ENCODE measurements at places on chromosomes 2 and 18.

DNA sequence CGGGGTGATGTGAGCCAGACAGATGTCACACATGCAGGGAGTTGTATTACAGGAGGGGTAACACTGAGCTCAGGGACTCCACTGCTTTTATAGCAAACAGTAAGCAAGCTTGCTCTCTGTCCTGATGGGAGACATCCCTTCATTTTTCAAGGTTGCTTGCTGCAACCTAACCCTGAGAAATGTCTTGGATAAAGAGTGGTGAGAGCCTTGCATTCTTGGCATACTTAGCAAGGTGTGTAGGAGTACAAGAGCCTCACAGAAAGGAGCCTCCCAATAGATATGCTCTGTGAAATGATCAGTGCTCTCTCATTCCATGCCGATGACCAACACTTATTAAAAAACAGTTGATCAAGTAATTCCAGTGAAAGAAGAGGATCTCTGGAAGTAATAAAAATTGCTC lies 8.1 kb downstream of the PFN4 start:
- DNase-seq, result no peak

- DNase-seq, result no peak
Measured at GRCh38 chr18:50842846-50843245, 23.0 kb upstream of the MRO start.

DNA sequence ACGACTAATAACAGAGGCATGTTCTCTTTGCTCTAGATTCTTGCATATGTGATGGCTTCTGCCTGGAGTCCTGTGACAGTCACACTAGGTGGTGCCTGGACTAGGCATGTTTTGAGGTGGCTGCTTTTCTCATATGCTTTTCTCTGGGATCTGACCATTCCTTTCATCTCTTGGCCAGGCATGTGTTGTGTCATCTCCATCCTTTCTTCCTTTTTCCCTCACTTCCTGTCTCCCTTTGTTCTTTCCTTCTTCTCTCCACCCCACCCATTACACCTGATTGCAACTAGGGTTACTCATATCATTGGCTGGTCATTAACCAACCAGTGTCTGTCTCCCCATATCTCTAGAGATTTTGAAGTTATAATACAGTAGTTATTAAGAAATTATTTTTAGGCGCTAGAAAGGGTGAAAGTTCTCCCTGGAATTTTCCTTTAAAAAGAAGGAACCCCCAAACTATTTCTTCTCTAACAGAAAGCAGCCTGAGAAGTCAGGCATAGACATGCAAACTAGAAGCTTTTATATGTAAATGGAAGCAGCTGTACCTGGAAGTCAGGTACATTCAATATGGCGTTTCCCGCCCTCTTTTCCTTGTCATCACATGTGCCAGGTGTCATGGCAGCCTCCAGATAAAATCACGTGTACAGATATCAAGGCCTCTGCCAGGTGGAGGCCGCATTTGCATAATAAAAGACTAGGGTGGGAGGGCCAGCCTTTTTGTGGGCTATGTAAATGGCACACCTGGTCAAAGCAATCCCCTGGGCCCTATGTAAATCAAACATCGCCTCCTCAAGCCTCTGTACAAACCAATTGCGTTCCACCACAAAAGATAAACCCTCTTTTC lies 220.4 kb upstream of the MEX3C start:
- no peak for DNase-seq

GRCh38 chr2:28688818-28689217 lies 62.8 kb upstream of the PPP1CB start:
- no peak for DNase-seq

GRCh38 chr2:28454016-28454930 lies 41.6 kb upstream of the PLB1 start:
- DNase-seq, result no peak

DNA sequence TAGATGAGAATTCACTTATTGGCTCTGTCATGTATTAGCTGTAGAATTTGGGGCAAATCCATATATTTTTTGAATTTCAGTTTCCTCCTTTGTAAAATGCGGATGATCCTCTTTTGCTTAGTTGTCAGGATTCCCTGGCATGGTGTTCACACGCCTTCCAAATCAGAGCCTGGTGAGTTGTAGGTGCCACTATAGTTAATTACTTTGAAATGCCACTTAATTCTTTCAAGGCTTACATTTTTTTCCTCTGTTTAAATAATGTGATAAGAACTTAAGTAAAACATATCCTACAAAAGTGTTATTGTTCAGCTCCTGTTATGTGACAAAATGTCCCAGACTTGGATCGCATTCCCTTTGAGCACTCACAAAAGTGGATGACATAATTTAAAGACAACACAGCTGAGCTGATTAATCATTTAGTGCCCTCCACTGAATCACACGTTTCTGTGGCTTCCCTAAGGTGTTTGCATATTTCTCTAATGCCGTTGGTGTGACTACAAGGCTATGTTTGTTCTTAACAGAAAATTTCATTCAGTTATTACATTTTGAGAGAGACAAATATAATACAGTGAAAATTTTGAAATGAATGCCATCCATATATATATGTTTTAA lies 471.2 kb upstream of the CHST9 start:
- DNase-seq, result no peak

GRCh38 chr2:106975641-106976040 lies 89.7 kb upstream of the ST6GAL2 start:
- DNase-seq, result no peak

- DNase-seq, result no peak
Measured at GRCh38 chr2:42103829-42104228, 56.0 kb downstream of the PKDCC start.

DNA sequence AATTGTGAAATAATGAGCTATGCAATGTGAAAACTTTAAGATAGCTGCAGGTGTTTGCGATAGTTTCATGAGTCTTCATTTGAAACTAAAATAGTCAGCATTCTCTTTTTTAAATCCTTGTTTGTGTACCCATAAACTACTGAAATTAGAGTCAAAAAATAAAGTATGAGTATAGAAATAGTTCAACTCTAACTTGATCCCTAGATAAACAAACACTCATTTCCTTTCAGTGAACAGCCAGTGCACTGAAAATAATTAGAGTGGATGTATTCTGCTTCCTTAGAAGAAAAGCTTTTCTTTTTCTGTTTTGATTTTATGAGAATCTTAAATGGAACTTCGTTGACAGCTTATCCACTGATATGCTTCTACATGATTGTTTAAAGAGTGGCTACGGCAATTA lies 1033.4 kb downstream of the SOCS6 start:
- no peak for DNase-seq

DNA sequence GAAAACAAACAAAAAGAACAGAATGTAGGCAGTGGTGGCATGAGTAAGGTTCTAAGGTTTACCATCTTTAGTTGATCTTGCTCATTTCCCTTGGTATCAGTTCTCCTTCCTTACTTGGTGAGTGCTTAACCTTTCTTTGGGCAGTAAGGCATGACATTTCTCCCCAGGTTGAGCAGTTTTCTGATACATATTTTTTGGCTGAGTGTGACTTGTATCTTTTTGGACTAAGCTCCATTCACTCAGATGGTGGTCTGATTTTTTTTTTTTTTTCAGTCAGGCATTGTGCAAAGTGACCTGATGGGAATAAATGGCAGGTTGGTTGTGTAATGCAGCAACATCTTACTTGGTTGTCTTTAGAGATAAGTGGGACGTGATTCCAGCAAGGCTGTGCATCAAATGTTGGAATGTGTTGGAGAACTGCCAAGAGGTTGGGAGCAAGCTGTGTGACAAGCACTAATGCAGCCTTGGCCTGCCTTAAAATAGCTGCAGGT lies 15.1 kb downstream of the SPTBN1 start:
- peak; percentile 25 for DNase-seq

GRCh38 chr2:7048762-7049294 lies 131.6 kb downstream of the RNF144A start:
- DNase-seq, result no peak

- peak; percentile 92 for DNase-seq
Measured at GRCh38 chr2:234446404-234447076, 50.3 kb downstream of the ARL4C start.

GRCh38 chr2:151786077-151786476 lies 42.1 kb downstream of the ARL5A start:
- DNase-seq, result no peak

GRCh38 chr2:130241041-130241707 lies 42.9 kb upstream of the TUBA3E start:
- no peak for DNase-seq

- no peak for DNase-seq
Measured at GRCh38 chr18:77059294-77059916, 73.2 kb downstream of the MBP start.

DNA sequence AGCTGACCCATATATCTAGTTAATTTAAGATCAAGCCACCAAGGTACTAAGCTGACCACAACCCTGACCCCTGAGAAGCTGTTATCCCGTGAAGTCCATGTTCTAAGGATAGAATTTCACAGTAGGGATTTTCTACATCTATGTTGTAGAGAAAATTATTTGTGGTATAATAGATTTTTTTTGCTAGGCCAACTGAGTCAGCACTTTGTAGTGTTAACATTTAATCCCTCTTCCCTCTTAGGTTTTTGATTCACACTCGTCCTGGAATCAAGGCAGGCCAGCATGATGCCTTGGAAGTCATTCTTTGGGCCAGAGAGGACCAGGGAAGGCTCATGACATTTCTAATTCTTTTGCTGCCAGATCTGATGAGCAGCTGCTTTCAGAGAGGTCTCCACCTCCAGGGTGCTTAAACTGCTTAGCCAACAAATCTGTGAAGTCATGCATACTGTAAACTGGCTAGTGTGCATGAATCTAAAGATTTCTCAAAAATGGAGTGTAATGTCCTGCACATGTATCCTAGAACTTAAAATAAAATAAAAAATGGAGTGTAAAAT lies 102.5 kb downstream of the RBM43 start:
- no peak for DNase-seq

DNA sequence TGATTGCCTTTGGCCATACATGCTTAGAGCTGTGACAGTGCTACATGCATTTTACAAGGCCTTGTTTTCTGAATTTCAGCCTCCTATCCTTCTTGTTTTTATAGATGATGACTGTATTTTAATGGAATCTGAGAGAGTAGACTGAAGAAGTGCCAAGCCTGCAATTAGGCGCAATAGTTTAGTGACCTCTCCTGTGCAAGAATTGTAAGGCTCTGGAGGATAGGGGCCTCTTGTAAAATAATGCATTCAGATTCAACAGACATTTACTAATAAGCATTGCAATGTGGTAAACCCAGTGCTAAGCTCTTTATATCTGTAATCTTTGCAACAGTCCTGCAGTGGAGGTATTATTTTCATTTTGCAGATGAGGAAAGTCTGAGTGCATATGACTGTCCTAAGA lies 105.5 kb downstream of the TDRD15 start:
- DNase-seq, result no peak

DNA sequence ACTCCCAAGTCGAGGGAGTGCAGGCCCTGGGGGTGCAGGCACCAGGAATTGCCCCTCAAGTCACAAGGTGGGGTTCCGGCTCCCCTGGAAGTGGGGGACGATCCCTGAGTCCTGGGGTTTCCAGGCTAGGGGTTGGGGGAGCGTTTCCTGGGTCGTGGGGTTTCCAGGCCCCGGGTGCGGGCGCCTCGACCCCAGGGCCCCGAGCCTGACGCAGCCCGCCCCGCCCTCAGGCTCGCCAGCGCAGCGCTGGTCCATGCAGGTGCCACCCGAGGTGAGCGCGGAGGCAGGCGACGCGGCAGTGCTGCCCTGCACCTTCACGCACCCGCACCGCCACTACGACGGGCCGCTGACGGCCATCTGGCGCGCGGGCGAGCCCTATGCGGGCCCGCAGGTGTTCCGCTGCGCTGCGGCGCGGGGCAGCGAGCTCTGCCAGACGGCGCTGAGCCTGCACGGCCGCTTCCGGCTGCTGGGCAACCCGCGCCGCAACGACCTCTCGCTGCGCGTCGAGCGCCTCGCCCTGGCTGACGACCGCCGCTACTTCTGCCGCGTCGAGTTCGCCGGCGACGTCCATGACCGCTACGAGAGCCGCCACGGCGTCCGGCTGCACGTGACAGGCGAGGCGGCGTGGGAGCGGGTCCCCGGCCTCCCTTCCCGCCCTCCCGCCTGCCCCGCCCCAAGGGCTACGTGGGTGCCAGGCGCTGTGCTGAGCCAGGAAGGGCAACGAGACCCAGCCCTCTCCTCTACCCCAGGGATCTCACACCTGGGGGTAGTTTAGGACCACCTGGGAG lies 12.0 kb downstream of the SIGLEC15 start:
- DNase-seq, result no peak

GRCh38 chr18:63120620-63121019 lies 198.9 kb downstream of the BCL2 start:
- DNase-seq, result no peak

DNA sequence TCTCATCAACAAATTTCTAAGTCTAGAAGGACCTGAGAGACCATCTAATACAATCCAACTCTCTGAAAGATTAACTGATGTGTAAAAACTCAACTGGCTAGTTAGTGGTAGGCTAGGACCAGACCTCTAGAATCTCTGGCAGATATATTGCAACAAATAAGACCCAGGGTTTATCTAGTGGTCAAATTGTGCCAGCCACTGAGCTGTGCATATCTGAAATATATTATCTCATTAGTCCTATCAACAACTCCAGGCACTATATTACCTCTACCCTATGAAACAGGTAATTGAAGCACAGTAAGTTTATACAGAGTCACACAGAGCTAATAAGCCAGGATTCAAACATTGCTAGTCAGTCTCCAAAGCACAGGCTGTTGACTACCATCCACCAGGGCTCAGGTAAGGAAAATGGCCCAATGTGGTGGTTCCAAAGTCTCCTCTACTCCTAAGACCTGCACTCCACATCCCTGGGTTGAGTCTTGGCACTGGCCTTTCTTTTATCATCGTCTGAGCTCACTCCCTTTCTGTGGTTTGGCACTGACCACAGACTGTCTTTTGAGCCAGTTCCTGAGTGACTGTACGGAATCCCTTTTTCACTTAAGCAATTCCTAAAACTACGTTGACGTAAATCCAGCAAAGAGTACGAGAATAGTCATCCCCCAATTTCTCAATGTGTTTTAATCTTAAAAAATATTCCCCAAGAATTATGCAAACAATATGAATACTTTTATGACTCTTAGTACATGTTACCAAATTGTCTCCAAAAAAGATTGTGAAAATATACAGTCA lies 11.9 kb upstream of the PID1 start:
- no peak for DNase-seq

DNA sequence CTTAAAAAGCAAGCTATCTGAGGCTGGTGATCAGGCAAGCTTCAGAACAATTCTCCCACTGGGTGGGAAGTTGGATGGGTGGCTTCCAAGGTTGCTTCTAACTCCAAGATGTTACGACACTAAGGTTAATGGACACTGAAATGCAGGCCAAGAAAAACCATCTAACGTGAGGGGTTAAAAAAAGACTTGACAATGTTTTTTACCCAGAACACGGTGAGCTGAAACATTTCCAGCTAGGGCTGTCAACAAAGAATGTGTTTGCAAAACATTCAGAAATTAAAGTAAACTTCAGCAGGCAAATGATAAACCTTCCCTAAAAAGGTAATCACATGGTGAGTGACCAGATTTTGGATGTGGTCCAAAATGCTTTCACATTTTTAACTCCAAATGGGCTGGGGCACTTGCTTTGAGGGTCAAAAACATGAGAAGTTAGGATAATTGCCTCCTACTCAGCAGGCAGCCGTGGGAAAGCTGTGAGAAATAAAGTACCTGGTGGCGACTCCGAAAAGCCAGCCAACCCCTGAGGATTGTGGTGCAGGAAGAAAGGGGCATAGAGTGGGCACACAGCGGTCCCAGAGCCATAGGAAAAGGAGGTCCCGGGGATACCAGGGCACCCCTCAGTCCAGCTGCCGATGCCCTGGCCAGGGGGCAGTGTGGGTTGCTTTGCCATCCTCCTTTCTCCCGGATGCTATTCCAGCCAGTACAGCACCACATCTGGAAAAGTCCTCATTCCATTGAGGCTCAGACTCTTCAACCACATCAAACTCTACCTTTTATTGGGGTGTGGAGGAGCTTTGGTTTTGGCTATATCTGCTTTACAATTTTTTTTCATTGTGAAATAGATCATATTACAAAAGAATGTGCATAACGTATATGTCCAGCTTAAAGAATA lies 90.0 kb upstream of the ATL2 start:
- no peak for DNase-seq

- no peak for DNase-seq
Measured at GRCh38 chr2:160752475-160753330, 259.1 kb upstream of the RBMS1 start.

Measured in stimulated activated naive B cell treated with anti-CD40 and anti-IgM and Interleukin-4, amounts not matched to agents 10 μg/mL and 1 μg/mL and 100 μg/mL, for 72 hours (primary cell).